WERI-Rb-1 (cell line): ENCODE measurements at places on chromosomes 13 and 19.
A peak's percentile ranks its signal among the peaks of the same experiment; 100 is the strongest.

DNA sequence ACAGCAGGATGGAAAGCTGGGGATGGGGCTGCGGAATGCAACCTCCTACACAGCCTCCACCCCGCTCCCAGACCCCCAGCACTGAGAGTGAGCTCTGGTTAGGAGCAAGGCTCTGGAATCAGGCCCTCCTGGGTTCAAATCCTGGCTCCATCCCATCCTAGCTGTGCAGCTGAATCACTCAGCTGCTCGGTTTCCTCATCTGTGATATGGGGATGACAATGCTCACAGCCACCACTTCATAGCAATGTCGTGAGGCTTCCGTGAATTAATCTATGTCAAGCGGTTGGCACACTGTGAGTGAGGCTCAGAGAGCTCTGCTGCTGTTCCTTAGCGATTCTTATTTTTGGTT, 538 bp downstream of the ACP7 start:
- no peak for DNase-seq

- DNase-seq: peak; percentile 48
Measured at GRCh38 chr13:110304256-110304655, 2.7 kb downstream of the COL4A1 start.

GRCh38 chr13:60112771-60113170, 51.0 kb downstream of the DIAPH3 start:
- DNase-seq: no peak

DNA sequence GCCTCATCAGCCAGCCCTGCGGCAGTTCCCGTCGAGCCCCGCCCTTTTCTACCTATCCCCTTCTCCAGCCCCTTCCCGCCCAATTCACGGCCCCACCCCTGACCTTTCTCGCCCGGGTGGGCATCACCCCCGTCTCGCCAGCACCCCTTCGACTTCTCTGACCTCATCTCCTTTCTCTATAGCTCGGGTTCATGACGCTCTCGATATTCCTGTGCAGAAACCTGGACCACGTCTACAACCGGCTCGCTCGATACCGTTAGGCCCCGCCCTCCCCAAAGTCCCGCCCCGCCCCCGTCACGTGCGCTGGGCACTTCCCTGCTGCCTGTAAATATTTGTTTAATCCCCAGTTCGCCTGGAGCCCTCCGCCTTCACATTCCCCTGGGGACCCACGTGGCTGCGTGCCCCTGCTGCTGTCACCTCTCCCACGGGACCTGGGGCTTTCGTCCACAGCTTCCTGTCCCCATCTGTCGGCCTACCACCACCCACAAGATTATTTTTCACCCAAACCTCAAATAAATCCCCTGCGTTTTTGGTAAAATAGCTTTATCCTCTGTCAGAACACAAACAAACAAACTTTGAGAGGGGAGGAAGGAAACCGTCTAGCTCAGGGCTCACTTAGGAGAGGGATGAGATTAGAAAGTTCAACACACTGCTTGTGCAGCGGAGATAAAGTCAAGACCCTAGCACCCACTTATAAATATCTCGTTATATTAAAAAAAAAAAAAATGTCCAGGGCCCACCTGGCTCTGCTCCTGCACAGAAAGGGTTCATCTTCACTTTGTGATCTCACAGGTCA, 5.1 kb downstream of the CD37 start:
- DNase-seq: peak; percentile 40

DNA sequence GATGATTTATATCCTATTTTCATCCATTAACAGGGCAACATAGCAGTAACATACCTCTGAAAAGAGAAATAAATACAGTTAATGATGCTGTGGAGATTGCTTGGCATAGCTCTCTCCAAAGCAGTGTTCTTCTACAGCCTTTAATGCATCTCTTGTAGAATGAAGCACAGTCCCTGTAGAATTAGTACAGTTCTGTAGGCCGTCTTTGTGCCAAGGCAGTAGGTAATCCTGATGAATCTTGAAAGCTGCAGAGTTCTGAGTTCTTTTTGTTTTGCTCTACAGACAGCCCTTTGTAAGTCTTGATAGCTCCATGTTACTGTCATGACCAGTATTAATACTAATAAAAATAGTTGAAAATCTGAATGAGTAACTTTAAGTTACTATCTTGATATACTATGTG, 184.2 kb downstream of the MAB21L1 start:
- DNase-seq: no peak

GRCh38 chr13:50668049-50668448, 175.4 kb downstream of the DLEU7 start:
- DNase-seq: no peak

GRCh38 chr19:54916822-54917221, 10.9 kb downstream of the NCR1 start:
- no peak for DNase-seq

- no peak for DNase-seq
Measured at GRCh38 chr19:43616306-43616705, 3.1 kb downstream of the ZNF428 start.

DNA sequence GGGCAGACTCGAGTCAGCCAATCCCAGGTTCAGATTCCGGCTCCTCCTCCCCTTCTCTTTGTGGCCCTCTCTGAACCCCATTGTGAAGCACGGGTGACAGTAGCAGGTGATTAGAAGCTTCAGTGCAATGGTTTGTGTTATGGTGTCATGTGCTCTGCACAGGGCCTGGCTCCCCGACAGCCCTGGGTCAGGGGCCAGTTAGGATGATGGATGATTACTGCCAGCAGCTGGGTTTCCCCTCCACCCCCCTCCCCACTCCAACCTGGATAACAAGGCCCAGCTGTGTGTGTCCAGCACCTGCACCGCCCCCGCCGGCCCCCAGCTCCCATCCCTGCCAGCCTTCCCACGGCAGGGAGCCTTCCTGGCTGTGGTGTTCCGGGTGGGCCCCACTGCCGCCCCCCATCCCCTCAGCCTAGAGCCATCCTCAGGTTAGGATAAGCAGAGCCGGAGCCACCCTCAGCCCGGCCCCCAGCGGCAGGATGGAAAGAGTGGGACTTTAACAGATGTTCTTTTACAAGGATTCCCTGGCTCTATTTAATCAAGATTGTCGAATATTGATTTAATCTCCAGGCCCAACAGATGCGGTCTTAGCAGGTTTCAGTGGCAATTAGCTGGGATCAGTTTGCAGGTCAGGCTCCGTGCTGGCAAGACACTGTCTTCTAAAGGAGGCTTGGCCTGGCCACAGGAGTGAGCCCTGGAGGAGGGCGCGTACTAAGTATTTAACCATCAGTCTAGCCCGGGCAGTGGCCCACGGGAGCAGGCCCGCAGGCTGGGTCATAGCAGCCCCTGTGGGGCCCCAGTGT, 156.2 kb downstream of the SIPA1L3 start:
- DNase-seq: peak; percentile 89

DNA sequence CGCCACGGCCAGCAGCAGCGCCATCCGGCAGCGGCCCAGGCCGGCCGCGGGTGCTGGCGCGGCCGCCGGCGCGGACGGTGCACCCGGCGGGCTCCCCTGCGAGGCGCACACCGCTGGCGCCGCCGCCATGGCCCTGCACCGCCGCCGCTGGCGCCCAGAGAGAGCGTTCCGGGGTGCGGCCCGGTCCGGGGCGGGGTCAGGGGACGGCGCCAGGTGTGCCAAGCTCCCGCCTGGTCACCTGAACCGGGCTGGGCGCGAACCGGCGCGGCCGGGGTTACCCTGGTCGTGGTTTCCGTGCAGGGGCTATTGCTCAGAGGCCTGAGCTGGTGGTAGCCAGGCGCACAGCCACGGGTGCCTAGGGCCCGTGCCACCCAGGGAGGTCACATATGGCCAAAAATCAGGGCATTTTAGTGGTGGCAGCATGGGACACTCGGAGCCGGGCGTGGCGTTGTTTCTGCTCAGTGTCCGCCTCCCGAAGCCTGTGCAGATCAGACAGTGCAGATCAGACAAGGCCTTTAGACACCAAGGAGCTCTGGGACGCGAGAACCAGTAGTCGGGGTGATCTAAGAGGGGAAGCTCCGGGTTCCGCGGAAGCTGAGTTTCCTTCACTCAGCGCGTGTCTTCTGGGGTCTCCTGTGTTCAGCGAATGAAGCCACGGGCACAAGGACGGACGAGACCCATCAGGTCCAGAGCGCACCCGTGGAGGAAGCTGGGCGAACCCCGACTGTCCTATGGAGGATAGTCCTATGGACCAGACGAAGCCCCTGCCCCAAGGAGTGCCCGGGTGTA, at the start of gene TMEM238:
Gene TMEM238 (minus strand): TSS at position 162 of the 789 bp plus-strand sequence. CDS start 33 bp downstream, at position 129.
- no peak for DNase-seq

- DNase-seq: peak; percentile 97
Measured at GRCh38 chr19:6273701-6274601, 5.8 kb downstream of the MLLT1 start.

- peak; percentile 35 for DNase-seq
Measured at GRCh38 chr19:42693760-42694350, 46.4 kb downstream of the PSG3 start.

DNA sequence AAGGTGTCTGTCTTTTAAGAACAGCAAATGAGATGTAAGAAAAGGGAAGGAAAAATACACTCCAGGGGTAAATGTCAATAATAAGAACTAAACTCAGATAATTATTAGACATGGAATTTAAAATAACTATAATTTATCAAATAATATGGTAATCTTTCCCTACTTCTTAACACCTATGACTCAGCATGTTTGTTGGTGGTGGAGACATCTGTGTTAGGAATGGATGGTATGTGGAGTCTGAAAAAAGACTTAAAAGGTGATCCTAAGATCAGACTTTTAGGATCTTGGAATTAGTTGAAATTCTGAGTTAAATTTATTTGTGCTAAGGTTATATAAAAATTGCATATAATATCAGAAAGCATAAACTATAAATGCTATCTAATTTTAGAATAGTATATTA, 915.1 kb downstream of the SLITRK5 start:
- no peak for DNase-seq

- DNase-seq: no peak
Measured at GRCh38 chr13:42036711-42037110, 11.7 kb upstream of the DGKH start.

DNA sequence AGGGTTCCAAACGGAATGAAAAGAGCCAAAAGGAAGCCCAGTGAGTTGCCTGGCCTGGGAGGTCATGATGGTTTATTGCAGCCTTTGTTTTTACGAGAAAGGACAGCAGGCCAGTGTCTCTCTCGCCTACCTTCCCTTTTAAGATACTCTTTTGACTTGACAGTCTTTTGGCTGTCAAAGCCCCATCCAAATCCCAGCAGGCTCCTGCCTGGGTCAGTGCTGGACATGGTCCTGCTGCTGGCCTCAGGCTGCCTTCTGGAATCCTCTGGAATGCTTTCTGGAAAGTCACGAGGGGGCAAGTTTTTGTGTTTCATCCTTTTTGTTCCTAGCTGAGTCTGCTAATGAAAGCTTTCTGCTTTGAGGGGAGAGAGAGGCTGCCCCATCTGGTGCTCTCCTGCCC, 444.8 kb downstream of the OLFM4 start:
- no peak for DNase-seq

DNA sequence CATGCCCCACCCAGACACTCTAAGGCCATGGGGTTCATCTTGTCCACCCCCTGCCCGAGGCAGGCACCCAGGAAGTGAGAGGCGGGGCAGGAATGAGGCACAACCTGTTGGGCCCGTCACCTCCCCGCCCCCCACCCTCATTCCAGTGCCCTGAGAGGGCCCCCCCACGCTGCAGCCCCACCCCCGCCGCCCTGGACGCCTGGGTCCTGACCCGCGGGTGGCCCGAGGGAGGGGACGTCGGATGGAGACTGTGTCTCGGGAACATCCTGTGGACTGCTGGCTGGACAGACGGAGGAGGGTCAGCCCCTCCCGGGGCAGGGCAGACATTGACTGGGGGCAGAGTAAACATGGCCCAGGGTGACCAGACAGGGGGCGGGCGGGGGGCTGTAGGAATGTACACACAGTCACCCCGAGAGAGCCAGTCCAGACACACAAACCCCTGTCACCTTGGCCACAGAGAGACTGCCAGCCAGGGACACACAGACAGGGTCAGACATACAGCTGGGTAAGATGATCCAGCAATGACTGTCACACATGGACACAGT, 7.4 kb upstream of the JUNB start:
- no peak for DNase-seq

- DNase-seq: no peak
Measured at GRCh38 chr19:55013596-55013995, 24.5 kb downstream of the GP6 start.

DNA sequence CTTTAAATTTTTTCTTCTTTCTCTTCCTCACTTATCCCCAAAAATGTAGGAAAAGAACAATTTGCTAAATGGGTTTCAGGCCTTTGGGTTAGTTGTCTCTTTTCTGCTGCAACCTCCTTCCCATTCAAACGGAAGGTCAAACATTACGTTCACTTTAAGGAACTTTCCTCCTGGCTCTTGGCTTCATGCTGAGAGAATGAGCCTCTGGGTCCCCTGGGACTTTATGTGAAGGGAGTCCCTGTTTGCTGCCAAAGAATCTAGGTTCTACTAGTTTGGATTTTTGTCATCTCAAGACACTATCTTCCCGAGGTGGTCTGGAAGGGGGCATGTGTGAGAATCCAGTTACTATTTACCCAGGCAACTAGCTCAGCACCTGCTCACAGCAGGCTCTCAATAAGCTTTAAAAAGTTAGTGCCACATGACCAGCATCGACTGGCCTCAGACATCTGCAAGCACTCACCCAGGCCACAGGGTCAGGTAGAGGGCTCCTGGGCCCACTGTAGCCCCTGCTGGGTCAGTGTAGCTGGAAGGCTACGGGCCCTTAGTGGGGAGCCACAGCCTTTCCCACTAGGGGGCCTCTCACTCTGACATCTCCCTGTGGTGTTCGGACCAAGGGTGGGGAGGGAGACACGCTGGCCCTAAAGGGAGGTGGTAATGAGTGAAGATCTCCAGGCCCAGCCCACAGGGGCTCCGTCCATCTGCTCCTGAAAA, 40.5 kb downstream of the FAM124A start:
- DNase-seq: peak; percentile 22

DNA sequence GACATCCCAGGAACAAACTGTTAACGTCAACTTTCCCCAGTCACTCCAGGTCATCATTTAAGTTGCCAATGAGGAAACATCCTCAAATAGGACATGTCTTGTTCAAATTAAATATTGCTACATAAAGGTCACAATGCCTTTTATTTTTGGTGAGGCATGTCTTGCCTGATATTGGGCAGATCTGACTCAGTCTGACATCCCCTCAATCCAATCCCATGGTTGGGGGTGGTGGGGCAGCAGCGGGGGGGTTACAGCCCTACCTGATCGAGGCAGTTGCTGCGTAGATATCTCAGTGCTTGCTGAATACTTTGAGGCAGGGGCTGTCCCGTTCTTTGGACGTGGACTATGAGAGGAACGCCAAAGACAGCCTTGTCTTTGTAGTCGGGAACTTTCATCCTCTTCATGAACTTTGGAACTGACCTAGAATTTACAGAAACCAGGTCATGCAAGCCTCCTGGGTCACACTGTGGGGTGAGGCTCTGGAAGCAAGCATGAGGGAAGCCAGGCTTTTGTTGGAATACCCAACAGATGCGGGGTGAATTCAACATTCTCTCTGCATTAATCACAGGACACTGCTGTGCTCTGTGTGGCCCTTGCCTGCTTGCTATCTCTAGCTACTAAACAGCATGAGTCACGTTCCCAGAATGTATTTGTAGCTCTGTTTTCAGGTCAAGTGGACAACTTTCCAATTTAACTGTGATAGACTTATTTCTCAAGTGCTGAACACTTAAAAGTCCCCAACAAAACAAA, 109.8 kb downstream of the KL start:
- no peak for DNase-seq

- no peak for DNase-seq
Measured at GRCh38 chr13:108682714-108683113, 53.3 kb downstream of the MYO16 start.
